ENCODE measurements at places on chromosomes 5 and 9.

- no peak for DNase-seq
These were observed 24.4 kb upstream of the SCAMP1 start for GRCh38 chr5:78335976-78336375.

DNA sequence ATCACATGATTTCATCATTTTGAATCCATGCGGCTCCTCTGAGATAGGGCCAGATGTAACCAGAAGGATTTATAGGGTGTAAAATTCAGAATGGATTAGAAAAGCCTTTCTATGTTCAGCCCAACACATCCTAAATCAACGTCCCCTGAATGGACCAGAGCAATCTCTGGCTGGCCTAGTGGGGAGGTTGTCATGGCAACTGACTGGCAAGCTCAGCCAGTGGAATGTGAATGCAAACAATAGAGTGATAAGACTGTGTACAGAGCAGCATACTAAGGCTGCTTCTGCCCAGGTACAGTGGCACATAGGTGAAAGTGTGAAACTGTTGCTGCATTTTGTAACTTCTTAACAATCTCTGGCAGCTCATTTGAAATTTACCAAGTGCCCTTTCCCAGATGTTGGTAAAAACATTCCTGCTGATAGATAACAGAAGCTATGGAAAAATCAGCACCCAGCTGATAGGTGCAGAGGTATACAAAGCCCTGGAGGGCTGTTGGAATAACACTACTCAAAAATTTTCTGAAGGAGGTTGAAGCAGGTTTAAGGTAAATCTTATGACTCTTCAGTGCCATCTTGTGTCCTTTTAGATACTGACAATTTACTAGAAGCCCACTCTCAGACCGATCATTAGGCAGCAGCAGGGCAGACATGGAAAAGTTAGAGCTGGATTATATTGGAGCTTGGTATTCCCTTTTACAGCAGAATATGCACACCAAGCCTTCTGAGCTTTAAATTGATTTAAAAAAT, 267.2 kb downstream of the RAB3C start:
- DNase-seq = no peak

DNA sequence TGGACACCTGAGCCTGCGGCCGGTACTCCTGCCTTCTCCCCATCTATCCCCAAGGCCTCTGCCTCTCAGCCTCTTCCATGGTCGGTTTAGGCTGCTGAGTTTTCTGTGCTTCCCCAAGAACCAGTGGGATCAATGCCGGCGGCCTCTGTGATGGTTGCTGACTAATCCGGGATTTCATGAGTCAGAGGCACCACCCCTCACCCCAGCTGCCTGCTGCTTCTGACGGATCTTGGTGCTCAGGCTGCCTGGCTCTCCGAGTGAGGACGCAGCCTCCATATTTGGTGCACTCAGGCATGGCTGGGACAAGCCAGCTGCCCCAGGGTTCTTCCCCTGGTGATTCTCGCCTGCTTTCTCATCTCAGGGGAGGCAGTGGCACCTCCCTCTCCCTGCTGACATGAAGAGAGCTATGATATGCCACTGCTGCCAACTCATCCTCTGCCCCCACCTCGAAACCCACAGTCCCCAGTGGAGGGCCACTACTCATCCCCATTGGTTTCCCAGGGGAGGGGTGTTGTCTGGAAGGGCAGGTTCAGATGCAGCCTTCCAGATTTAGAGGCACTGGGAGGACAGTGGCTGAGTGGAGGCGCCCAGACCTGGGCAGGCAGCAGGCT, 3.3 kb upstream of the MAN1B1 start:
- DNase-seq = peak; percentile 78

- DNase-seq = no peak
These were observed 38.7 kb downstream of the ROPN1L start for GRCh38 chr5:10480237-10480985.

All from HS-27A (cell line).